AG04449 (cell line): ENCODE measurements at places on chromosomes 2 and 18.
A peak's percentile ranks its signal among the peaks of the same experiment; 100 is the strongest.

- no peak for DNase-seq
These were observed 124.0 kb downstream of the PRELID3A start for GRCh38 chr18:12531749-12532148.

- no peak for DNase-seq
These were observed 38.4 kb downstream of the SERTAD2 start for GRCh38 chr2:64615192-64615763.

DNA sequence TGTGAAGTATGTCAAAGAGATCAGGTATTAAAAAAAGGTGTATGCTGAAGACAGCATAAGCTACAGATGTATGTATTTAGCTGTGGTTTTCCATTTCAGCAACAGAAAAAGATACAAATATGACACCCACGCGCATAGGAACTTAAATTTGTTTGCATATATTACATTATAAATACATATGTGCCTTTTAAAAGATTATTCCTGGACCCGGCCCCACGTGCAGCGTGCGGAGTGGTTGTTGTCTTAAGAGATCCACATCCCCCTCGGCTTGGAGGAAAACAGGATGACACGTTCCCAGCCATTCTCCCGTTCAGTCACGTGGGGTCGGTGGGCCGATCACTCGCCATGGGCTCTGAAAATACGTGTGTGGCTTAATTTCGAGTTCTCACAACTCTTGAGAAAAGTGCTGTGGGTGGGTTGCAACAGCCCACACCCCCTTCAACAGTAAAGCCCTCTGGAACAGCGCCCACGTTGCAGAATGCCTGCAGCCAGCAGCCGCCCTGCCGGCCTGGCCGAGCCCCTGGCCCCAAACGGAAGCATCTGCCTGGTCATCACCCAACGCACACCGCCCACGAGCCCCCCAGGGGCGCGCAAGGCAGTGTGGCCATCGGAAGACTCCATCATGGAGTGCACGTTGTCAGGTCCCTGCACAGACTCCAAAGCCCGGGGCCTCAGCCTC, 18.6 kb upstream of the KCNG2 start:
- DNase-seq = no peak

DNA sequence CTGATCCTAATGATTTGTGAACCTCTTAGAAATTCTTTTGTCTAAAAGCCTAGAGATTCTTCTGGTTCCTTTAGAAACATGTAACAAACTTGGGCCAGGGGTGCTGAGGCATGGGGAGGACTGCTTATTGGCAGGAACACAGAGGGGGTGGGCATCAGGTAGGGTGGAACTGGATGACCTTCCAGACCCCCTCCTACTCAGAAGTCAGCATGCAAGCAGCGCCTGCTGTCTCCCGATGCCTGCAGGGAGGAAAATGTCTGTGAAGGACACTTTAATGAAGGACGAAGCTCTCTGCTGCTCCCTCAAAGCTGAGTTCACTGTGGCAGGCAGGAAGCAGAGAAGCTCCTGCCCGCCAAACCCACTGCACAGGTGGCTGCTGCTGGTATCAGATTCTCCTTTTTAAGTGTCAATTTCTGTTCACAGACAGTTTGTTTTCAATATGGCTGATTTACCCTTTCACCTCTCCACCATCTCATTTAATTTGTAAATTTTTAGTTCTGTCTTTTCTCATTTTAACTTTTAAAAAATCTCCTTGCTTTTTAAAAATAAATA, 19.4 kb downstream of the COA5 start:
- no peak for DNase-seq

- DNase-seq = peak; percentile 66
These were observed 73.2 kb upstream of the LCLAT1 start for GRCh38 chr2:30373881-30374302.

- no peak for DNase-seq
These were observed 23.8 kb downstream of the SOWAHC start for GRCh38 chr2:109637749-109638570.

- DNase-seq = no peak
These were observed 24.6 kb upstream of the FZD7 start for GRCh38 chr2:202009019-202009481.

DNA sequence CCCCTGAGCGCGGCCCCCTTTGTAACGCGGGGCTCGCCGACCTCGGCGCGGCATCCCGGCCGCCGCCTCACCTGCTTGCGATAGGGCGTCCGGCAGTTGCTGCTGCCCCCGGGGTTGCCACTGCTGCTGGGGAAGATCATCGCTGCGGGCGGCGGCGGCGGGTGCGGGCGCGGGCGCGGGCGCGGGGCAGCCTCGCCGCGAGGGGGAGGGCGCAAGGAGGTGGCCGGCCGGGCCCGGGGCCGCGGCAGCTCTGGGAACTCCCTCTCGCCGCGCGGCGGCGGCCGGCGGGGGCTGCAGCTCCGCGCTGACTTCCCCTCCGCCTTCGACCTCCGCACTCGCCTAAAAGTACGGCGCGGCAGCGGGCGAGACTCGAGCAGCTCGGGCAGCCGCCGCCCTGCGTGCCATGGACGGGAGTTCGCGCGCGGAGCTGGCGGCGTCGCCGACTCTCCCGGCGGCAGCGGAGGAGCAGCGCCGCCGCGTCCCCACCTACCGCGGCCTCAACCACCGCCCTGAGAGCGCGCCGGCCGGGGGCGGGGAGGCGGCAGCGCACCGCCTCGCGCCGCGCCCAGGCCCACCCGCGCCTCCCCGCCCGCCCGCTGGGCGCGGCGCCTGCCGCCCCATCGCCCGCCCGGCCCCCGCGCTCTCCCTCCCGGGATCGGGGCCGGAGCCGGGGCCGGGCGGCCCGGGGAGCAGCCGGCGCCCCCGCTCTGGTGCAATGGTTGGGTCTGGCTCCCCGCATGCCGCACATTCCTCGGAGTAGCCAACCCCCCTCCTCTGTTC, 86.0 kb downstream of the RBMS1 start:
- DNase-seq = no peak

- no peak for DNase-seq
These were observed 684.6 kb upstream of the SOX11 start for GRCh38 chr2:5007596-5007995.

- no peak for DNase-seq
These were observed 229.9 kb downstream of the TTC32 start for GRCh38 chr2:19671916-19672315.

GRCh38 chr2:70726947-70727725, 40.9 kb downstream of the ADD2 start:
- no peak for DNase-seq

GRCh38 chr2:105883911-105884694, 139.4 kb downstream of the NCK2 start:
- no peak for DNase-seq

GRCh38 chr18:28152354-28152753, 24.6 kb downstream of the CDH2 start:
- DNase-seq = no peak

- DNase-seq = no peak
These were observed 94.0 kb upstream of the DAPL1 start for GRCh38 chr2:158701101-158701500.

GRCh38 chr18:57920036-57920435, 116.9 kb upstream of the ATP8B1 start:
- no peak for DNase-seq

DNA sequence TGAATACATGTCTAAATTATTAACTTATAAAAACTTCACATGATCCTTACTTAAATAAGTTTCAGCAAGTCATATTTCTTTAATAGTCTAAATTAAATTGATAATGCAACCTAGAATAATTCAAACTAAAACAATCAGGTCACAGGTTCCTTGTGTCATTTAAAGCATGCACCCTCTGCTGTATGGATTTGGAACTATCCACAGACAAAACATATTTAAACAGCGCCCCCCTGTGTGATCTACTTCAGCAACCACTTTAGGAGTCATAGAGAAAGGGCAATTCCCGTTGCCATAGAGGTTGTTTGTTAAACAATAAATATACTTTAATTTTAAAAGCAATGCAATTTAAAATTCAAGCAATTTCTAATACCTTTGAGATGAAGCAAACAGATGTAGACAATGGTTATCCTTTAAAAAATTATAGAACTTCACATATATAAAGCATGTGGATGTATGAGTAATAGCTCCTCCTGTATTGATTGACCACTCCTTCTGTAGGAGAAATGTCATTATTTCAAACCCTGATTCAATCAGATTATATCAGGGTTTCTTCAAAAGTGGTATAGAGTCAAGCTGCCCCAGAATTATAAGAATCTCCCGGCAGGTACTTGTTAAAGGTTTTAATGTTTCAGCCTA, 21.2 kb downstream of the GRB14 start:
- DNase-seq = peak; percentile 19

- no peak for DNase-seq
These were observed 58.9 kb downstream of the TRAPPC8 start for GRCh38 chr18:31884020-31884419.

- no peak for DNase-seq
These were observed 285.1 kb downstream of the MBD5 start for GRCh38 chr2:148306027-148306426.

GRCh38 chr18:47893939-47894699, 36.3 kb downstream of the SMAD2 start:
- no peak for DNase-seq

GRCh38 chr2:159892990-159893810, 95.2 kb upstream of the CD302 start:
- no peak for DNase-seq

DNA sequence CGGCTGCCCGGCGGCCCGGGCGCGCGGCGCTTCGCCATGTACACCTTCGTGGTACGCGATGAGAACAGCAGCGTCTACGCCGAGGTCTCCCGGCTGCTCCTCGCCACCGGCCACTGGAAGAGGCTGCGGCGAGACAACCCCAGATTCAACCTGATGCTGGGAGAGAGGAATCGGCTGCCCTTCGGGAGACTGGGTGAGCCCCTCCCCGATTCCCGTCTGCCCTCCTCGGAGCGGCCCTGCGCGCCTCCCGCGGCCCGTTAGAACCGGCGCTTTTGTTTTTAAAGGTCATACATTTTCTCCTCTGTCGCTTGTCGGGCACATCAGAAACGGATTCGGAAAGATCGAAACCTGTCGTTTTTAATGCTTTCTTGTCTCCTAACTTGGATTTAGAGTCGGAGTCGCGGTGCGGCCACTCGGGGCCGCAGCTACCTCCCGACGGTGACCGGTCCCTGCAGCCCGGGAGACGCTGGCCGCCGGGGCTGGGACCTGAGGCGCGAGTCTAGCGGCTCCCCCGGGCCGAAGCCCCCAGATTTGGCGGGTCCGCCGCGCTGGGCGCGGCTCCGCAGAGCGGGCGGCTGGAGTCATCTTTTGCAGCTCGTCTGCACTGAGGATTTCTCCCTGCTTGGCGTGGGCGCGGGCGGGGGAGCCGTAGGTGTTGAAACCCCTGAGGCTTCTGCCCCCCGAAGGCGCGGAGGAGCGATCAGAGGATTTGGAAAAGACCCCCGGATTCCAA, 519 bp downstream of the TTL start:
- DNase-seq = no peak

- DNase-seq = no peak
These were observed 1392.9 kb upstream of the ACVR2A start for GRCh38 chr2:146451972-146452371.

DNA sequence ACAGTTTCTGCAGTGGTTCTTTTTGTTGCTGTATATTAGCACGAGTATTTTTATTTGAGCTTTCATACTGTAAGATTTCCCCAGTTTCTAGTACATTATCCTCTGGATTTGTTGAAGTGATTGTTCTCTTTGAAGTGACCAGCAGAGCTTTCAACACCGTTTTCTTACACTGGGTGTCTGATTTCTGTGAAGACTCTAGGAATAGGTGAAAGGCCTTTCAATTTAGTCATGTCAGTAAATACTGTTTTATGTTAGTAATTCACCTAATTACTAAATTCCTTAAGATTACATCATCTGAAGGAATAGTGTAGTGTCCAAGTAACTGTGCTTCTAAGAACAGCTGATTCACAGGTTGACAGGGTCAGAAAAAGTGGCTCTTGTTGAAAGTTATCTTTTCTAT, 2.3 kb downstream of the PPM1B start:
- DNase-seq = peak; percentile 21

- DNase-seq = no peak
These were observed 80.2 kb downstream of the NDUFA10 start for GRCh38 chr2:239944694-239945551.

- DNase-seq = no peak
These were observed 84.5 kb downstream of the HIBCH start for GRCh38 chr2:190235101-190235500.

DNA sequence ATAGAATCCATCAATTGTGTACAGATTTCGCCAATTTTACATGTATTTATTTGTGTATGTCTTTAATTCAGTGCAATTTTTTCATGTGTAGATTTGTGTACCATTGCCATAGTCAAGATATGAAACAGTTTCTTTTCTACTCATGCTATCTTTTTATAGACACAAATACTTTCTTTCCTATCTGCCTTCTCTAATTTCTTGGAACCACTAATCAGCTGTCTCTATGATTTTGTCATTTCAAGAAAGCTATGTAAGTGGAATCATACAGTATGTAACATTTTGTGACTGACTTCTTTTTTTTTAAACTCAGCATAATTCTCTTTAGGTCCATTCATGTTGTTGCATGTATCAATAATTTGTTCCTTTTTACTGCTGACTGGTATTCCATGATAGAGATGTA, 33.3 kb downstream of the KIAA1328 start:
- DNase-seq = no peak

- DNase-seq = no peak
These were observed 45.1 kb upstream of the CD226 start for GRCh38 chr18:69992776-69993175.

DNA sequence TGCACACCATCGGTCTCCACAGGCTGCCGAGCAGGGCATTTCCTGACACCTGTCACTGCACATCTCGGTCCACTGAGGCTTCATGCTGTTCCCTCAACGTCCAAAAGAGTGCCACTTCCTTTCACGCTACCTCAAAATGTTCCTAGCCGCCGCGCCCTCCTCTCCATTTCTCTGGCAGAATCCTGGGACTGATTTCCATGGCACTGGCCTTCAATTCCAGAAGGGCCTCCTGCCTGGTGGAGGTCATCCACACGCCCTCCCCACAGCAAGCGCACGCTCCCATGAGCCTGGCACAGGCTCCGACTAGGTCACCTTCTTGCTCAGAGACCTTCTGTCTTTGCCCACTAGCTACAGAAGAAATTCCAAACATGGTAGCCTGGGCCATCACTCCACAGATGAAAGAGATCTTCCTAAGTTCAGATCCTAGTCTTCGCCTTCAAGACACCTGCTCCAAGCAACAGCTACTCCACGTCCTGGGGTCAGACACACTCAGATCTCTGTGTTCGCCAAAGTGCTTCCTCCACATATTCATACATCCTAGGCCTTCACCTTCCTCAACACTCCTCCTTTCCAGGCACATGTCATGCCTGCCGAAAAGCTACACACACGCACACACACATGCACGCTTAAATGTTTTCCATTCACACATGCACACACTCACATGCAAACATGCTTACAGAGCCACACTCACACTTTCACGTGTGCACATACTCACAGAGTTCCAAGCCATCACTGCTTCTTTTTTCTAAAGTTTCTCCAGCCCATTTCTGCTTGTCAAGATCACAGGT, 94.0 kb downstream of the PXDN start:
- DNase-seq = no peak
